ENCODE measurements at places on chromosomes 4 and X.

- H3K27ac ChIP-seq: no peak overlapping the region
- H3K27me3 ChIP-seq: no peaks in the 10 kb centered on the region
Observed at GRCh38 chr4:152684587-152684986, 4.8 kb upstream of the TMEM154 start.

- H3K4me1 ChIP-seq: peaks cover 10% of the 10 kb centered on the region
- H3K27me3 ChIP-seq: no peaks in the 10 kb centered on the region
- no peak overlapping the region for H3K4me3 ChIP-seq
- no peak overlapping the region for H3K27ac ChIP-seq
- H3K36me3 ChIP-seq: peaks cover 2% of the 10 kb centered on the region
- DNase-seq: peak; percentile 59
Observed at GRCh38 chr4:89024051-89024675, 32.8 kb downstream of the FAM13A start.

DNA sequence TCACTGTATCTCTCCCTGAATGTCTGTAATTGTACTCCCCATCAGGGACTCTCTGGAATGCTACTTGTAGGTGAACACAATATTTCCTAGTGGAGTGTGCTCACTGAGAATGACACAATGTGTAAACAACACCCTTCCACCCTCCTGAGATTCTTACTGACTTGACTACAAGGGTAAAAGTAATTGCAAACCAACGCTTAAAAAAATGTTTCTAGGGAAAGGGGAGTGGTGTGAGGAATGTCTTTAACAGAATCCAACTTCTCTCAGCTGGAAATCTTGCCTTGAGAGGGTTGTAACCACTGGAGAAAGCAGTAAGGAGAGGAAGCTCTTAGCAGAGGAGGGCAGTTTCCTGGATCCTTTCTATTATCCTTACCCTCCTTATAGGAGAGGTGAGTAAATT lies 5.1 kb upstream of the RAPGEF2 start:
- no peak for DNase-seq
- peaks cover 9% of the 10 kb centered on the region for H3K4me1 ChIP-seq
- no peak overlapping the region for H3K27ac ChIP-seq
- no peaks in the 10 kb centered on the region for H3K27me3 ChIP-seq
- no peak overlapping the region for H3K4me3 ChIP-seq
- no peaks in the 10 kb centered on the region for H3K36me3 ChIP-seq

- H3K4me1 ChIP-seq: peaks cover 44% of the 10 kb centered on the region
- DNase-seq: peak; percentile 92
- no peaks in the 10 kb centered on the region for H3K27me3 ChIP-seq
- H3K36me3 ChIP-seq: no peaks in the 10 kb centered on the region
- peak within 1 kb of the TSS; percentile 90 for H3K27ac ChIP-seq
Observed at GRCh38 chr4:156971676-156972378, at the start of gene PDGFC. Gene PDGFC (minus strand): TSS chr4:156971799. CDS start chr4:156970903, 896 bp downstream.

DNA sequence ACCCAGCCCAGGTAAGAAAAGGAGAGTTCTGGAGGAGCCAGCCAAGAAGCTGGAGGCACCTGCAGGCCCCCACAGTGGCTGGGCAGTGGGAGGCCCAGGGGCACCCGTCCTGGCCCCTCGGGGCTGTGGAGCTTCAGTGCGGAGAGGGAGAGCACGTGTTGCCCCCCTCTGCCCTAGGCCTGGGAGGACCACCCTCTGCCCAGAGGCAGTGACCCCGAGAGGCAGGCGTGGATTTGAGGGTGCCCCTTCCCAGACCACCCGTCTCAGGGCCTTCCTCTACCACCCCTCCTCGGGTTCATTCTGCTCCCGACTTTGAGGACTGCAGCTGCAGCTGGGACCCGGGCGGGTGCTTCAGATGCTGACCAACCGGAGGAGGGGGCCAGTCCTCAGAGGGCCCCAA lies 12.1 kb upstream of the HGFAC start:
- H3K36me3 ChIP-seq: peaks cover 3% of the 10 kb centered on the region
- H3K4me1 ChIP-seq: no peaks in the 10 kb centered on the region
- DNase-seq: no peak
- no peak overlapping the region for H3K27ac ChIP-seq
- no peak overlapping the region for H3K4me3 ChIP-seq

DNA sequence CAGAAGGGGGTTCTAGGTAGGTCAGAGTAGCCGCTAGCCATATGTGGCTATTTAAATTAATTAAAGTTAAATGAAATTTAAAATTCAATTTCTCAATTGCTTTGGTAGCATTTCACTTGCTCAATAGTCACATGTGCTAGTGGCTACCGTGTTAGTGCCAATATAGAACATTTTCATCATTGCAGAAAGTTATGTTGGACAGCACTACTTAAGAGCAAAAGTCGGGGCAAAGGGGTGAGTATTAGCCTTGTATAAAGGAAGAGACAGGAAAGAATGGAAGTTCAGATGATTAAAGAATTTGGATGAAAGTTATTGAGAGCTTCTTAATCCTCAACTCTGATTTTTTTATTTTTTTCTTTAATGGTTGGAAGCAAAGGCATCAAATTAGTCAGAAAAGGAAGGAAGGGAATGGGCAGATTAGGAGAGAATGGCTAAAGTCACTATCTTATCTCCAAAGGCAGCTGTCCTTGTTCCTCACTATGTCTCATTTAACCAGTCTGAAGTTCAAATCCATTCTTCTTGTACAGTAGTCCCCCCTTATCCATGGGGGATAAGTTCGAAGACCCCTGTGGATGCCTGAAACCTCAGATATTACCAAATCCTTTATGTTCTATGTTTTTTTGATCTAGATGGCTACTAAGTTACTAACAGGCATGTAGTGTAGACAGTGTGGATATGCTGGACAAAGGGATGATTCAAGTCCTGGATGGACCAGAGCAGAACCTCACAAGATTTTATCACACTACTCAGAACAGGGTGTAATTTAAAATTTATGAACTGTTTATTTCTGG lies 22.9 kb downstream of the OCIAD1 start:
- no peak overlapping the region for H3K4me3 ChIP-seq
- H3K27ac ChIP-seq: no peak overlapping the region
- no peaks in the 10 kb centered on the region for H3K27me3 ChIP-seq
- no peak for DNase-seq
- H3K4me1 ChIP-seq: no peaks in the 10 kb centered on the region

GRCh38 chrX:28595346-28595745 lies 8.1 kb downstream of the IL1RAPL1 start:
- no peak overlapping the region for H3K4me3 ChIP-seq
- DNase-seq: no peak
- no peaks in the 10 kb centered on the region for H3K36me3 ChIP-seq
